KBM-7 (cell line): ENCODE measurements at places on chromosomes 16 and 17.

DNA sequence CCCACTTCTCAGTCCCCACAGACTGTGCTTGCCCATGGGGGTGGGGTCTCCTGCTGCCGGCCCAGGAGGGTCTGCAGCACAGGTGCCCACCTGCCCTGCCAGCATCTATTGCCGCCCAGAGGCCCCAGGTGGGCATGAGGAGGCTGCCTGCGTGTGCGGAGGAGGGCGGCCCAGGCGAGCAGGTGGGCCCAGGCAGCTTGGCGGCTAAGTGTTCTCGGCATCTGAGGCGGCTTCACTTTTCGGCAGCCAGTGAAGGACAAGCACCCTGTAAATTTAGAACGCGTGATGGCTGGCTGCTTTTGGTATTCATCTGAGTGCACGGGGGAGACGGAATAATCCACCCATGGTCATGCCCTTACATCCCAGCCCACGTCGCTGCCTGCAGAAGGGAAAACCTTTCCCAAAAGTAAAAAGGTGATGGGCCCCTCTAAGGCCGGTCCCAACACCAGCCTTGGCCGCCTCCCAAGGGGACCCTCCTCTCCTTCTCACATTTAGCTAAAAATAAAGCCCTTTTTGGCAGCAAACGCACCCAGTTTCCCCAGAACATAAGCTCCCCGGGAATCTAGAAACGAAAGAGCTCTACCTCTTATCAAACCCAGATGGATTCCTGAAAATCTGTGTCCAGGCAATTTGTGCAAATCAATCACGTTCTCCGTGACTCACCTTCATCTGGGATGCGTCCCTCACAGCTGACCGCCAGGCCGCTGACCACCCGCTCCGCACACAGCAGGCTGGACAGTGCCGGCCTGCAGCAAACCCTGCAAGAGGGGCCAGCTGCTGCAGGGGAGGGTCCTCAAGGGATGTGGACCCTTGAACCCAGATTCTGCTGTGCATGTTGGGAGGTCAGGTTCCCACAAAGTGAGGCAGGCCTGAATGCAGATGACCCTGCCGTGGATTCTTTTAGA lies 79.4 kb downstream of the RBFOX3 start:
- no peak for DNase-seq

- DNase-seq: no peak
These were observed 1.1 kb upstream of the RHBDL1 start for GRCh38 chr16:674214-674881.

GRCh38 chr16:73037331-73037745 lies 10.6 kb downstream of the ZFHX3 start:
- peak; percentile 19 for DNase-seq

DNA sequence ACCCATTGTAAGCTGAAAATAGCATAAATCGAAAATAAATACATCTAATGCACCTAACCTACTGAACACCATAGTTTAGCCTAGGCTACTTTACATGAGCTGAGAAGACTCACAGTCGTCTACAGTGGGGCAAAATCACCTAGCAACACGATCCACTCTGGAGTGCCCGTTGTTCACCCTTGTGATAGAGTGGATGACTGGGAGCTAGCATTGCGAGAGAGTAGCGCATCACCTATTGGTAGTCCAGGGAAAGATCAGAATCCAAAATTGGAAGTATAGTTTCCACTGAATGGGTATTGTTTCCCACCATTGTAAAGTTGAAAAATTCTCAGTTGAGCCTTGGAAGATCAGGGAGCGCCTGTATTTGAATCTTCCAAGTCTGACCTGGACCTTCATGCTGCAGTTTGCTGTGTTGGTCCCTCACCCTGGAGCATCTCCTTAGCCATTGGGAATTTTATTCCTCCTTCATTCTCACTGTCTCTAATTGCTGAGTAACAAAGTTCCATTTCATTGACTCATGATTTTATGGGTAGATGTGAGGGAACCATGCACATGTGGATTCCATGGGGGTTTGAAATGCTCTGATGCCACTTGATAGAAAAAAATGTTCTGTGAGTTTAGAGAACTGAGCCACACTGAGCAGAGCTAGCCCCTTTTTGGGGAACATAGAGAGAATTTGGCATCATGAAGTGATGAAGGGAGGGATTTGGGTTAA lies 19.6 kb downstream of the AKAP1 start:
- DNase-seq: no peak

DNA sequence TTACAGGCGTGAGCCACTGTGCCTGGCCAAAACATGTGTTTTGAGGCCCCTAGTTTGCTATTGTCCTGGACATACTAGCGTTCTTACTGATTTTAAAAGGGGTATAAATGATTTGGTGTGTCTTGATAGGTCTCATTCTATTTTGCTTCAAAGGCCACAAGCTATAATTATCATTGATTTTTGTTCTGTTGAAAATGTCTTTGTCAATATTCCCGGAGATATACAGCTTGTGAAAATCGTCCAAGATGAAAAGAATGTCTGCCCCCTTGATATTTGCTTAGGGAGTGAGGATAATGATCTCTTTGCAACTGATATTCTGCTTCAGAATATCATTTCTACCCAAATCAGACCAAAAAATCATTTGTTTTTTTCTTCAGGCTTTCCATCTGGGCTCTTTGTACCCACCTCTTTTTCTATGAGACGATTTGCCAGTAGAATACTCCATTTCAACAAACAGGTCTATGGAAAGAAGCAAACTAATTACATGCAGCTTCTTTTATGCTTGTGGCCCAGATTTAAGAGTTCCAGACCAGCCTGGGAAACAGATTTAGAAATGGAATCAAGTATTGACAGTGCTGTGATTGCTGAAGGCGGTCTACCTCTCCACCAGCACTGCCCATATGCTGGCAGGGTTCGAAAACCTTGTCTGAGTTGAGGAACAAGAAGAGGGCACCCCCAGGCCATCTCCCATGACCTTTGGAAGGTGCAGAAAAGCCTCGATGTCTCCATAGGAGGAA lies 14.1 kb upstream of the ST6GALNAC1 start:
- no peak for DNase-seq

DNA sequence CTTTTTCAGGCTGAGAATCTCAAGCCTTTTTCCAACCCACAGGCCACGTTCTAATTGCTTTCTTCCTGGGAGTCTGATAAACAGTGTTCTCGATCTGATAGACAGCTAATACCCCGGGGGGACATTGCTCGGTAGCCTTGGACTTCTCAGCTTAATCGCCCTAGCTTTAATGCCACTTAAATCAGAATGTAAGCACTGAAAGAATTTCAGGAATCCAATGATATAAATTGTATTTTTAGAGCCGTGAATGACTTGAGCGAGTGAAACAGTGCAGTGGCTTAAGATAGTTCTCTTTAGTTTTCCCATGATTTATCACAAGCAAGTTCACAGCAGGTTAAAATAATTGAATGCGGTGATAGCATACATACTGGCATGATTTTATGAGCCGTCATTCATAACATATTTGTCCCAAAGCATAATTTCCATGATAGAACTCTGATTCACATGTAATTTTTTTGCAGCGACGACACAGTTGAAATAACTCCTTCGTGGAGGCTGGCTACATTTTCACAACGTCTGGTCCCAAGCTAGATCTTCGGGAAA lies 116.1 kb upstream of the MYOCD start:
- no peak for DNase-seq

DNA sequence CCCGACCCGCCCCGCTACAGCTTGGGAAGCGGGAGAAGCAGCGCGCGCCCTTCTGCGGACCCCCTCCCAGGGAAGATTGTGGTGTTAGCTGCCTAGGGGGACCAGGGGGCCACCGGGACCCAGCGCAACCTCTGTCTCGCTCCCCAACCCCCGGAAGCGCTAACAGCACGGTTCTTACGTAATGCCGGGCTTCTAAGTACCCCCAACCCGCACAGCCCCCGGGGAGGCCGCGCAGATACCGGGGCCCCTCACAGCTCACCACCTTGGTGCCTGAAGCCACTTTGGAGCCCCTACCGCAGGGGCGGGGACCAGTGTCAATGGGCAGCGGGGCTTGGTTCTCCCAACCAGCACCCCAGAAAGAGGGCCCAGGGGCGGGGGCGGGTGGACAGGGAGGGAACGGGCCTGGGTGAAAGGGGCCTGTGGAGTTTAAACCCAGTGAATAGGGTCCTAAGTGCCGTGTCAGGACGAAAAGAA lies 348 bp downstream of the MPP2 start:
- DNase-seq: no peak

DNA sequence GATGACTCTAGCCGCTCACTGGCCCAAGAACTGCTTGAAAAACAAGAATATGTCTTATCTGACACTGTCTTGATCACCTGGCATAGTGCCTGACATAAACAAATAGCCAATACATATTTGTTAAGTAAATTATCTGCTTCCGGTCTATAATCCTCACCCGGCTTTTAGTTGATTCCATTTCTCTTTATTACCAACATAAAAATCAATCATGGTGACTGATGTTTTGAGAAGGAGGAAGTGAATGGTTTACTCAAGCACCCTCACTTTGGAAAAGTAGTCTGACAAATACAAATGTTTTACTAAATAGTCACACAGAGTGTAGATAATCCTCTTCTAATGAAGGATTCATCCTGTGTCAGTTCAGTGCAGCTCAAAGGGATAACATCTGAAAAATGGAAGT lies 47.0 kb downstream of the SKAP1 start:
- no peak for DNase-seq
